ENCODE measurements at places on chromosomes 2 and 18.
A peak's percentile ranks its signal among the peaks of the same experiment; 100 is the strongest.

GRCh38 chr18:25075331-25075730 is 276.6 kb downstream of the ZNF521 start:
- DNase-seq, result no peak

GRCh38 chr2:119255760-119256581 is 32.3 kb downstream of the STEAP3 start:
- DNase-seq, result peak; percentile 79

DNA sequence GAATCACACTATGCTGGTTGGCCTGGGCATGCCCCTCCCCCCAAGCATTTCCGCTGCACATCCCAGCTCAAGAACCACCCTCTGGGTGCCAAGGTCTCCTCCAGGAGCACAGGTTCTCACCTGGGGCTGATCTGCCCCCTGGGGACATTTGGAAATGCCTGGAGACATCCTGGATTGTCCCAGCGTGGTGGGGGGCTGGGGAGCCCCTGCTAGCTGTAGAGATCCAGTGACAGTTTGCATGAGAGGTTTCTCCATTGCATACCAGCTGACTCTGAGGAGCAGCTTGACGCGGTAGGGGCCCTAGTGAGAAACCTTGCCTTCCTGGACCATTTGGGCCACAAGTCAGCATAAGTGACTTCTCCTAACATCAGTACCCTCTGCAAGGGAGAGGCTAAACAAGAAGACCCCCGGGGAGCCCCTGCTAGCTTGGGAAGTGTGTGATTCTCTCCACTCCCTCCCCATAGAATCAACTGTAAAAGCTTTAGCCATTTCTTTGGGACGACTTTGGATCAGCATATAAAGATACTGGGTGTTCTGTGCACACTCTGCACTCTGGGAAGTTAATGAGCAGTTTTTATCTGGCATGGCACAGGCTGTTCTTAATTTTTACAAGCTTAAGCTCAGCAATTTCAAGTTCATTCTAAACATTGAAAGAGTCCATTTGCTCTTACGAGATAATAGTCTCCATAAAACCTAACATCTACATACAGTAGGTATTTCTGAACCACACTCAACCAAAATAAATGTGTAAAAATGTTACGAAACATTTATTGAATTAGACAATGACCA is 94.1 kb downstream of the GBX2 start:
- no peak for DNase-seq

GRCh38 chr2:238747557-238747956 is 100.3 kb upstream of the TWIST2 start:
- DNase-seq, result no peak

DNA sequence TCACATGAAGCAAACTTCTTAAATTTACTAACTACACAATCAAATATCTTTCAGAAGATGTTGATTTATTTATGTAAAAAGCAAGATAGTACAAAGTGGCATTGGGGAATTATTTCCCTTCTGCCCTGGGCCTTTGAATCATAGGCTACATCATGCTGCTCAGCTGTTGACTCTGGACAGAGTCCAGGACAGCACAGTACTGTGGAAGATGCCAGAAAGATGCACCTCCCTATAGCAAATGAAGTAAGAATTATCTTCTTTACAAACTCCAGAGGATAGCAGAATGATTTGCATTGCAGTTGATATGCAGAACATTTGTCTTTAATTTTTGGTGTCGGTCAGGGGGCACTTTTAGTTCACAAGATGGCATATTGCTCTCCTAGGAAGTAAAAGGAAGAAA is 1354.5 kb upstream of the ZEB2 start:
- DNase-seq, result no peak

- no peak for DNase-seq
These were observed 499.3 kb upstream of the FANCL start for GRCh38 chr2:58740426-58740825.

- no peak for DNase-seq
These were observed 1.5 kb downstream of the CREB1 start for GRCh38 chr2:207531032-207531952.

GRCh38 chr2:139031722-139032121 is 251.5 kb upstream of the NXPH2 start:
- DNase-seq, result peak; percentile 63

- peak; percentile 38 for DNase-seq
These were observed 51.9 kb downstream of the SLC4A1AP start for GRCh38 chr2:27715318-27716210.

GRCh38 chr2:45131587-45131986 is 122.3 kb upstream of the SIX2 start:
- DNase-seq, result no peak

DNA sequence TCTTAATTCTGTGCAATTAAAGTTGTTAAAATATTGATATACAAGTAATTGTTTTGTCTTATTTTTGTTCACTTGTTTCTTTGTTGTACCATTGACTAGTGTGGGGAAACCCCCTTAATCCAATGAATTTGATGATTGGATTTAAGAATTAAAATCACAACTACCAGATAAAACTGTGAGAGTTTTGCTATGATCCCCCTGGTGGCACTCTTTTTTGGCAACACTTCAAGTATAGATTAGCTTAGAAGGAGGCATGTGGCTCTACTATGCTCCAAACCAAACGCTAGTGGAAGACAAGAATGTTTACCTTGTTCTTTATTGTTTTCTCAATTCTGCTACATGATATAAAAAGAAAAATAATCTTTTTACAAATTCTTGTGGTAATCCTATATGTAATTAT is 477.8 kb upstream of the ETAA1 start:
- peak; percentile 7 for DNase-seq

DNA sequence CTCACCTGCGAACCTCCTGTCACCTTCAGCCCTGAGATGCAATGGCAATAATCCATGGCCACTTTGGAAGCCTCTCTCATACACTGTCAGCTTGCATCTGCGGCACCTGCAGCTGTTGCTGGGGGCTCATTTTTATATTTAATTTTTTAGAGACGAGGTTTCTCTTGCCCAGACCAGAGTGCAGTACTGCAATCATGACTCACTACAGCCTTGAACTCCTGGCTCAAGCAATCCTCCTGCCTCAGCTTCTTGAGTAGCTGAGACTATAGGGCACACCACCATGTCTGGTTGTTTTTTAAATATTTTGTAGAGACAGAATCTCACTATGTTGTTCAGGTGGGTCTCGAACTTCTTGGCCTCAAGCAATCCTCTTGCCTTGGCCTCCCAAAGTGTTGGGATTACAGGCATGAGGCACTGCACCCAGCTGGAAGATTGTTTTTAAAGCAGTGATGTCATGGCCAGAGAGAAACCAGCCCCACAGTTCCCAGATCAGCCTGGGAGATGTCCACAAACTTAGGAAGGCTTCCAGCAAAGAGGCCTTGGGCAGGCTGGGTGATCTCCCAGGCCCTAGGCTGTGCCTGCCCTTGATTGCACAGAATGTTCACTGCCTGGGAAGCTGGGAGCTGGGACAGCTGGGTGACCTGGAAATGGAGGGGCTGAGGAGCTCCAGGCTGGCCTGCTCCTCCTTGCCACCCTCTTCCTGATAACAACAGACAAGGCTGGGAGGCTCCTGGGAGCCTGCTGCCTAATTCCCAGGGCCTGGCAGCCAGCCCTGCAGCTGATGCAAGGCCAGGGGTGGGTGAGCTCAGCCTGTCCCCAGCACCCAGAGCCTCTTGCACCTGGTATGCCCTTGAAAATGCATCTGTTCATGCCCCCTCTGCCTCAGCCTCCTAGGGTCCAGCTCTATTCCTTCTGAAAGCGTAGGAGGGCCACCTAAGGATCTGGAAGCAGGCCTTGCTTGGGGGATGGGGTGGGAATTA is 27.1 kb downstream of the SH2D6 start:
- peak; percentile 52 for DNase-seq

- peak; percentile 85 for DNase-seq
These were observed 133.1 kb upstream of the PELI1 start for GRCh38 chr2:64277101-64277849.

GRCh38 chr2:233185963-233186362 is 65.5 kb upstream of the ATG16L1 start:
- DNase-seq, result no peak

DNA sequence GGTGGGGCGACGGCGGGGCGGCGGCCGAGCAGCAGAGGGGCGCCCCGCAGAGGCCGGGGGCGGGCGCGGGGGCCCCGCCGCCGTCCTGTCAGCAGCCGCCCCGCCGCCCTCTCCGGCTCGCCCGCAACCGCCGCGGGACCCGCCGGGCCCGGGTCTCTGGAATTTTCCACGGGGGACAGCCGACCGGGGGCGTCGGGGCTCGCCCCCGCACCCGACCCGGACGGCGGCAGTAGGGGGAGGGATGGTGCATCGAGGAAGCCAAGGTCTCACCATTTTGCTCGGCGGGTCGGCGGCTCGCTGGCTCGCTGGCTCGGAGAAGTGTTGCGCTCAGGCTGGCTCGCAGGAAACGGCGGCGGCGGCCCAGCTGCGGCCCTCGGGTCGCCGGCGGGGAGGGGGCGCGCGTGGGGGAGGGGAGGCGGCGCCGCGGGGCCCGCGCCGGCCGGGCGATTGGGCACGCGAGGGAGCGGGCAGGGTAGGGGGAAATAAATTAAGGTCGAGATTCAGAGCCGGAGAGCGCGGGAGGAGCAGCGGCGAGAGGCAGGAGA is 405 bp downstream of the PPP3R1 start:
- DNase-seq, result peak; percentile 37

DNA sequence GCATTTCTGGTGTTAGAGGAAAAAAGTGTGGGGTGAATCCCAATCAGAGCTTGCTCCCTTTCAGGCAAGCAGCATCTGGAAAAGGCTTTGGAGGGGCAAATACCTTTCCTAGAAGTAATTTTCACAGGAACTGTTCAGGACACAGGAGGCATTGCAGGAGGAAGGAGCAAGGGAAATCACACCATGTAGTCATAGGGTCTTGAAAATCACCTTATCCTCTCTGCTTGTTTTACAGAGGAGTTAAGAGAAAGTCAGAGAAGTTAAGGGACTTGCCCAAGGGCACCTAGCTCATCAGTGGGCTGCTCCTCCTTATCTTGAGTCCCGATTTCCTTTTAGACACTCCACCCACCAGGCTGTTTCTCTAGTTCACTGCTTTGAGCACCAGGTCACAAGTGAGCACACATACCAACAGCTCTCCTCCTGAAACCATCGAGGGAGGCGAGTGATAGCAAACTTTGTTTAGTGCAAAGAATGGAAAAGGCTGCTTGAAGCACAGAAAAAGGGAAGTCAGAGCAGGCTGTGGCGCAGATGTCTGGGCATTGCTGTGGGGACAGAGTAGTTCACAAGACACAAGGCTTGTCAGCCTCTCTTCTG is 89.2 kb upstream of the CXCR4 start:
- no peak for DNase-seq

GRCh38 chr18:54279477-54280219 is 10.3 kb downstream of the POLI start:
- DNase-seq, result no peak

DNA sequence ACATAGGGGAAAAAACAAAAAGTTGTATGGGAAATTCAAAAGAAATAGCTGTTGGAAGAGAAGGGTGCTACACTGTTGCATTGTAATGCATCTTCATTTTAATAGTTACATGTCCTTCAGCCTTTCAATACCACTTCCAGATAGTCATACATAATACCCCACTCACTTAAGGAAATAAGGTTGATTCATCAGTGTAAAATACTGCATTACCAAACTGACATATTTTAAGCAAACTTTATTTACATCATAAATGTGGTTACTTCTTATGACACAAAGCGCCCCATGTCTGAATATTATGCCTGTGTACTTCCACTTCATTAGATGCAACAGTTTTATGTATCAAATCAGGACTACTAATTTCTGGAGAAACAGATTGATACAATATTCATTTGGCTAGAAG is 4.5 kb downstream of the RBMS1 start:
- DNase-seq, result no peak

DNA sequence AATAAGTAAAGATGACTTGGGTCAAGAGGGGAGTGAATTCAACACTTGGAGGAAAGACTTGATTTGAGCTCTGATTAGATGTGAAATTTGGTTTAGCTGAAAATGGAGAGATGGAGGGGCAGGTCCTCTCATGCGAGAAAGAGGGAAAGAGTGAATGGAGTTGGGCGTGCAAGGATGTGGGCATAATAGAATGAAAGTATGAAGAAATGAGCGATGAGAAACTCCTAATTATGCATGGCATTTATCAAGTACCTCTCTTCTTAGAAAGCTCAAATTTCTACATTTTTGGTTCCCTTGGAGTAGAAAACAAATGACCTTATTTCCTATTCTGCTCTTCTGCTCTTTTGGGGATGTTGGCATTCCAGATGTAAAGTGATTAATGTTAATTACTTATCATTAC is 161.5 kb downstream of the PHLPP1 start:
- DNase-seq, result no peak

DNA sequence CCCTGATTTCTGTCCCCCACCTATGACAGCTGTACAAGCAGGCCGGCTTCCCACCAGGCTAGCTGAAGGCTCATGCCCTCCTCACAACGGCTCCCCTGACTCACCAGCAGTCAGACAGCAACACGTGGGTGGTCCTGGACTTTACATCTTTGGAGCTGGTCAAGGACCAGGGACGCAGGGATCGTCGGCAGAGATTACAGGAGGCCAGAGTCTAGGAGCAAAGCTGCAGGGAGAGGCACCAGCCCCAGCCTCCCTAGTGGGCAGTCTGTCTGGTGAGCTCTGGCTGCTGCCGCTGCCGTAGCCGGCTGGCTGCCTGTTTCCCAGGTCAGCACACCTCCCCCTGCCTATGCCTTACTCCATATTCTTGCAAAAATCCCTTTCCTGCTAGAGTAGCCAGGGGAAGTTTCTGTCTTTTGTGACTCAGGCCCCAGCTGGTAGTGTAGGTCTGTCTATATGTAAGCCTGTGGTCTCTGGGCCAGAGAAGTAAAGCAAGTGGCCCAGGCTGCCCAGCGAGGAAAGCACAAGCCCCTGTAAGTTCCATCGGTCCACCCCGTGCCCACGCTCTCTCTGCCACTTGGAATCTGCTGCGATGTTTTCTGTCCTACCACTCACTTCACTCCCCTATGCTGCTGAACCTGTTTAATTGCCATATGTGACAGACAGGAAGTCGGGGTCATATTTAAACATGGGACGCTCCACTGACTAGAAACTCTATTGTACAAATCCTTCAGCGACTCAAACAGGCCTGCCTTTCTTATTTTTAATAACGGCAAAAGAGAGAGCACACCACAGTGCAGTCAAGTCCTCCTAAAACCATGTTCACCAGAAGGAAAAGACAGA is 2.4 kb upstream of the ARHGEF4 start:
- no peak for DNase-seq

DNA sequence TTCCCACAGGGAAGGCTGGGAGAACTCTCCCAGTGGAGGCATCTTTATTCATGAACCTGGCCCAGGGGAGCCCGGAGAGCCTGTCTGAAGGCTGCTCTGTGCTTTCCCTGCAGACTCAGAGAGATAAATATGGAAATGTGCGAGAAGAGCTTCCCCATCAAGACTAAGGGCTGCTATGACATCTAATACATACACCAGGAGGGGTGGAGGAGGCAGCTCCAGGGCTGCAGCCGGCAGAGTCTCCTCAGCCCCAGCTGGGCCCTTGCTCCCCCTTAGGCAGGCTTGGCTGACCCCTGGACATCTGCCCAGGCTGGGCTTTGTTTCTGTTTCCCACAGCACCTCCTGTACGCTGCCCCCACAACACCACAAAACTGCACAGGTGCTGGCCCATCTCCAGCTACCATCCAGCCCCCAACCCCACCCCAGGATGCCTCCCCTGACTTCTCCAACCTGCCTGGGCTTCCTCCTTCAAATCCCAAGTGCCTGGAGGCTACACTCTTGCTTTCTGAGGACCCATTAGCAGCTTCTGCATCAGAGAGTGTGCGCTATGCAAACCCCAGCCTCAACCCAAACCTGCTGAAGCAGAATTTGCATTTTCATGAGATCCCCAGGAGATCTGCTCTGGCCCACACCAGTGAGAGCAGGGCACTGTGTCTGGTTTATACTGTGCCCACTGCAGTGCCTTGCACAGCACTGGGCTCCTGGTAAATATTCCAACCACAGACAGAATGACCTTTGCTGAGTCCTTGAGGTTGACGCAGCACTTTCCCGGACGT is 96.8 kb downstream of the VSNL1 start:
- no peak for DNase-seq

GRCh38 chr2:25854613-25855012 is 23.7 kb downstream of the ASXL2 start:
- DNase-seq, result no peak
